ENCODE measurements at places on chromosomes 6 and 20.

DNA sequence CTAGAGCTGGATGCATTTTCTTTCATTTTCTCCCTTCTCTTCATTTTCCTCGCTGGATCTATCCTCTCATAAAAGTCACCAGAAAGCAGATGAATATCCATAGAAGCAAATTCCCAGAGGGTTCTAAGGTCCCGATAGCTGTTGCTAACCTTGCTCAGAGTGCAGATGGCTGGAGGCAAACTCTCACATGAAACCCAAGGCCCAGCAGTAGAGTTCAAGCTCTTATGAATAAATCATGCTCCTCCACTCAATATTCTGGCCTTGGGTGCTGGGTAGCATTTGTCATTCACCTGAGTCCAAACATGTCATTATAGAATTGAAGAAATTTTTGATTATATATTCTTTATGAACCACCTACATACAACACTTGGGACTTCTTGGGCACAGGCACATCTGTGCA is 539.7 kb upstream of the MARCKS start:
- no peak for DNase-seq

DNA sequence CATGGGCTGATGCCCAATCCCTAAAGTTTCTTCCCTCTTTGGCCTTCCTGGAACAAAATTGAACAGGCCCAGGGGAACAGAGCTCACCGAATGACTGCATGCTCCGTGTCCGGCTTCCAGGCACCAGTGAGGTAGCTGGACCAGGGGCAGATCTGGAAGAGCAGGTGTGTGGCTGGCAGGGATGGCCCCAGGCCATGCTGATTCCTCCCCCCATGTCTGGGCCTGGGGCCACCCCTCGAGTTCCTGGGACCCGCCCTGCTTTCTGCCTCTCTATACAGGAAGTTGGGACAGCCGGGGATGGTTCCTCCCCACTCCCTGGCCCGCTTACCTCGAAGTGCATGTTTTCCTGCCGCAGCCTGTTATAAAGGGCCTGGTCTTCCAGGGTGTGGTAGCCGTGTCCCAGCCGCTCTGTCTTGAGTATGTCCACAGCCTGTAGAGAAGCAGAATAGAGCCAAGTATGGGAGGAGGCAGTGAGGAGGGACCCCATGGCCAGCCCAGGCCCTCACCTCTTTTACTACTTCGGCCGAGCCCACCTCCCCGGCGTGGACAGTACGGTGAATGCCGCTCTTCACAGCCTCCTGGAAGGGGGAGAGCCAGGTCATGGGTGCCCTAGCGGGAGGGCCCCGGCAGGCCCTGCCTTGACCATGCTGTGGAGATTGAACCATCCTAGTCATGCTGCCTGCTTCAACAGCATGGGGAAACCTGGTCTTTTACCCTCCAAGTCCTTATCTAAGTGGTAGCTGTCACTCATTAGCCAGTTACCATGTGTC is 28.8 kb downstream of the ADA start:
- DNase-seq, result no peak

- DNase-seq, result no peak
Observed at GRCh38 chr20:37914672-37915433, 11.9 kb downstream of the VSTM2L start.

DNA sequence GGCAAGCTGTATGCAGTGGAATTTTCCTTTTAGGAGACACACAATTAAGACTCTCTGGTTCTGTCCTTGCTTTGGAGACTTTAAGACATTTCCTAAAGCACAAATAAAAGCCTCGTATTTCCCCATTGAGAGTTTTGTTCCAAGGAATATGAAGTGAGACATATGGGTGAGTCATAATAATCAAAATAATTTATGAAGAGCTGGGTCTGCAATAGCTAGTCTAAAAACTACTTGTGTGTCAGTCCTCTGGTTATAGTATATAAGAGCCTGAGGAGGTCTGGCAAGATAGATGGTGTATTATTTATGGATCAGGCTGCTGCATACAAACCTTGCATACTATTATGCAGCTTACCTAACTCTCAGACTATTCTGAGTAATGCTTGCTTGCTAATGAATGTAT is 142.6 kb downstream of the ADGRG6 start:
- DNase-seq, result no peak

GRCh38 chr6:134103006-134103405 is 50.6 kb upstream of the SLC2A12 start:
- no peak for DNase-seq

DNA sequence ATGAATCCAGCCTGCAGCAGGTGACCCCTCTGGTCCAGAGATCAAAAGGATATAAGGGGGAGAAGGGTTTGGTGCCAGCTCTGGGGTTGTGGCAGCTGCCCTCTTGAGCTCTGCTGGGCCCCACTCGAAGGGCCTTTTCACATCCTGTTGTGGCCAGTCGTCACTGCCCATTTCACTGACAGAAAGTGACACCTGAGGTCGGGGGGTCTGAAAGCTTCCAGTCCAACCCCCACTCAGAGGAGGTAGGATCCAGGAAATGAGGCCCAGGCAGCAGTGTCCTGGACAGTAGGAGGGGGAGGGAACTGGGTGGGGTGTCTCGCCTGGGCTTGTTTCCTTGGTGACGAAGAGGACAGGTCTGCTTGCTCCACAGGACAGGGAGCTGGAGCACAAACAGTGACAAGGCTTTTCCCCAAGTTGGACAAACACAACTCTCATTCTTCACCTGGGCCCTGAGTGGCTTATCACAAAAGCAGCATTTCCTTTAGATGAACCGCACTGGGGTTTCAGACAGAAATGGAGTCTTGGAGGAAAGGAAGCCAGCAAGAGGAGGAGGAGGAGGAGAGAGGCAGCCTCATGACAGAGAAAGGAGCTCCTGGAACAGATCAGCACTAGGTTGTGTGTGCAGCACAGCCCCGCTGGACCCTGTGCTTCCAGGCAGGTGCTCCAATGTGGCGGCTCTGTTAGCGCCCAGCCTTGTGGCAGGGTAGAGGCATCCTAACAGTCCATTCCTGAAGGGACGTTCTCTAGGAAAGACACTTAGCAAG is 11.0 kb downstream of the FRS3 start:
- DNase-seq, result no peak

DNA sequence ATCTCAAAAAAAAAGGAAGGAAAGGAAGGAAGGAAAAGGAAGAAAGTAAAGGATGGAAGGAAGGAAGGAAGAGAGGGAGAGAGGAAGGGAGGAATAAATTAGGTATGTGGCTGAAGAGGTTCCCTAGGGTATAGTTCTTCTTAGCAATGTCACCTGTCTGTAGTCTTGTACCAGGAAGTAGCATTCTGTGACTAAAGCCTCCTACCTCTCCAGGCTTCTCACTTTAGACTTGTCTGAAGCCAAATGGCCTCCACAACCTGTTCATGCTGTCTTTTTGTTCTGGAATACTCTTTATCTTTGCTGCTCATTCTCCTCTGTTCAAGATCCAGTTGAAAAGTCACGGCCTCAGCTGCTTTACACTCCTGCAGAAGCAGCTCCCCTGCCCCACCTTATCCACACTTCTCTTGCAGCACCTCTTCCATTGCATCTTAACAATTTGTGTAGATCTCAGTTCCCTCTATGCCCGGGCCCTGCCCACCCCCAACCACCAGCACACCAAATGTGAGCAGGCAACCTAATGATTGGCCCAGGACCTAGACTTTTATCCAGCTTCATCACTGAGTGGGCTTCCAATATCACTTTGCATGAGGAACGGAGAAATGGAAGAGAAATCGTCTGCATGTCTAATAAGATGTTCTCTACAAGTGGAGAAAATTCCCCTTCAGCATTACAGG is 19.1 kb downstream of the GCNT2 start:
- DNase-seq, result no peak

GRCh38 chr20:12987261-12987660 is 21.5 kb upstream of the SPTLC3 start:
- no peak for DNase-seq
